NCI-H1417 treated with DMSO at 0.1 percent for 48 hours (cell line): ENCODE measurements at places on chromosomes 1 and 21.

DNA sequence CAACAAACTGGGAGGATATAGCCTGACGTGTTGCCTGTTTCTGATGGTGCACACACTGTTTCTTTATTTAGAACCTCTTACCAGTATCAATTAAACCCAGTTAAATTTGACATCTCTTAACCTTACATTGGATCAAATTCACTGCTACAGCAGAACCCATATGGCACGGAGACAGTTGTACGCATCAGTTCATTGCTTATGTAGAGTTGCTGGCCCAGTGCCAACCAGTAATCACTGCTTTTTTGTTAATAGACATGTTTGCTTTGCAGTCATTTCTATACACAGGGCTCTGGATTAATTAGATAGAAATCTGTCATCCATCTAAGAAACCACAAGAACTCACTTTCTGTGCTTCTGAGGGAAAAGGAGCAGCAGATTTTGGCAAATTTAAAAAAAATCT lies 154.0 kb downstream of the RWDD3 start:
- DNase-seq, result peak; percentile 90

DNA sequence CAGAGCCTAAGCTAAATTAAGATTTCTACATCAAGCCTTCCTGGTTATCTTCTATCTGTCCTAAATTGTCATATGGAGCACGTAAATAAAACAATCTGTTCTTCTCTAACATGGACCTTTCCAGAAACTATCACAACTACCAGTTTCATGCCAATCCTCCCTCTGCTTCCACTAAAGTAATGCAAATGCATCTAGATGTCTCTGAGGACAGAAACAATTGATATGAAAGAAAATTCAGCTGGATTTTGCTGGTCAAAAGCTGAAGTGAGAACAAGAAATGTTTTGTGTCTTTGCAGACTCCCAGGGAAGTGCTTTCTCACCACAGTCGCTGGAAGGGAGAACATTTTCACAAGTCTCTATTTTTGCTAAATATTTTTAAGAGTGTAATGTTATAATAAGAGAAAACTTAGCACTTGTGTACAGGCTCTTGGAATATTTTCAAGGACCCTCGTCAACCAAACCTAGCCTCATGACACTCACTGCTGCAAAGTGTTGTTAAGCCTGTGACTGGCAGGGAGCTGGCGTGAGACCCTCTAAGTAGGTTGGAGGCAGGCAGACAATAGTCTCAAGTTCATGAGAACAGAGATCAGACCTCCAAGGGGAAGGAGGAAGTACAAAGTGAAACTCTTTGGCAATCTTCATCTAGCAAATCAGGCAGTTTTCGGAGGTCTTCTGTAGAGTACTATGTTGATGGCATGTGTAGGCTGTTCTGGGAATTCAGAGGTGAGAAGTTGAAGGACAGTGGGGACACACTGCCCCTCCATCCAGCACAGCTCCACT lies 38.8 kb downstream of the DNASE2B start:
- no peak for DNase-seq

GRCh38 chr1:25615172-25615541 lies 1.4 kb upstream of the MAN1C1 start:
- no peak for DNase-seq

DNA sequence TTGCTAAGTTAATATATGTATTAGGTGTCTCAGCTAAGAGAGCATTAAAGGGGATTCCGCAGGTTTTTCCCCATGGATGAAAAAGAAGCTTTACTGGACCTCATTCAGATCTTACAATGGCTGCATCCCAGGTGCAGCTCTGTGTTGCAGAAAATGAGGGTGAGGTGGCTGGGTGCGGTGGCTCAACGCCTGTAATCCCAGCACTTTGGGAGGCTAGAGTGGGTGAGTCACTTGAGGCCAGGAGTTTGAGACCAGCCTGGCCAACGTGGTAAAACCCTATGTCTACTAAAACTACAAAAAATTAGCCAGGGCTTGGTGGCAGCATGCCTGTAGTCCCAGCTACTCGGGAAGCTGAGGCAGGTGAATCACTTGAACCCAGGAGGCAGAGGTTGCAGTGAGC lies 58.5 kb upstream of the MORC3 start:
- no peak for DNase-seq

GRCh38 chr1:9008236-9008635 lies 18.0 kb downstream of the SLC2A7 start:
- DNase-seq, result no peak

GRCh38 chr1:109762821-109763645 lies 690 bp downstream of the EPS8L3 start:
- no peak for DNase-seq

- DNase-seq, result no peak
Measured at GRCh38 chr1:228347181-228347580, 59.5 kb downstream of the TRIM11 start.

DNA sequence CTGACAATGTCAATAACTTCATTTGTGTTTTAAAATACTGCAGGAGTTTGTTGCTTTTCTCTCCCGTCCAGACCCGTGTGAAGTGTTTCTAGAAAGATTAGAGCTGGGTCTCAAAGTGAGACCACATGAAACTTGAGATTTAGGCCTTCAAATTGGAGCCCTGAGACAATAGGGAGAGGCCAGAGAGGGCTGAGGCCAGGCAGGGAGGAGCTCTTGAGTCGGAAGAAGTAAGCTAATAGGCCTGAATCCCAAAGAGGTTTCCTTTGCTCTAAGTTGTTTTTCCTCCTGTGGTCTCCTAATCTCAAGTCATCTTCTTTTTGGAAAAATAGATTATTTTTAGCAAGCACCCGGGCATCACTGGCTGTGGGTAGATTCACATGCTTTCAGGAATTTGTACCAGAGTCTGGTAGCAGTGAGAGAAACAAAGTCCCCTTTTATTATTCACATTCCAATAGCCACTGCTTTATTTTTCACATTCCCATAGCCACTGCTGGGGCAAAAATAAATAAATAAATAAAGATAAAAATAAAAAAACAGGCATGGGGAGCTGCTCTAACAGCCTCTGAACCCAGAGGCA lies 25.6 kb downstream of the CD244 start:
- DNase-seq, result no peak

DNA sequence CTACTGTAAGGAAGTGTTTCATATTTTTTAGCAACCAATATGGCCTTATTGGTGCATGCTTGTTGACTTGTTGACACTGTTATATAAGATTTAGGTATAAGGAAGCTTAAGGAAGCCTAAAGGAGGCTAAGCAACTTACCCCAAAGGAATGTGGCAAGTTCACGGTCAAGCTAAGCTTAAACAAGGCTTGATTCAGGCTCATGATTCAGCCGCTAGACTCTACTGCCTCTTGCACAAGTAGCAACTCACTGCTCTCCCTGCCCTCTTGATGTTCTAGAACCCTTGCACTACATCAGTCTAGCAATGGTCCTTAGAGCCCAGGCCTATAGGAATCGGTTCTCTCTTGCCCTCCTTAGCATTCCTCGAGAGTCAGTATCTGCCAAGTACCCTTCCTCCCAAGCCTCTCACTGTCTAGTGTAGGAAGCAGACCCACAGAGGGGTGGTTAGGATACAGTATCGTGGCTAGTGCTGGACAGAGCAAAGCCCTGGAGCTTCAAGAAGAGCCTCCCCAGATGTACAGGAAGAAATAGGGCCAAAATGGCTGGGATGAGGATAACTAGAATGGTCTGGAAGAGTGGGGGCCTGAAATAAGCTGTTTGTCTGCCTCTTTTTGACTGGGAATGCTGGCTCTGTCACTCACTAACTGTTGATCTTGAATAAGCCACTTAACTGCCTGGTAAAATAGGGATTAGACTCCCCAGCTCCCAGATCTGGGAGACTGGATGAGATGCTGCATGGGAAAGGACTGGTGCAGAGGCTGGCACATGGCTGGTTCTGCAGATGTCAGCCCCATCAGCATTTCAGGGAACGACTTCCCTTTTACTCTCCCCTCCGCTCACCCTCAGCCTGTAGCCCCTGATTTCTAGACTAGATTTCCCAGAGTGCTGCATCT lies 122.2 kb downstream of the NAV1 start:
- DNase-seq, result no peak

- no peak for DNase-seq
Measured at GRCh38 chr1:203662360-203662759, 35.7 kb downstream of the ATP2B4 start.

- no peak for DNase-seq
Measured at GRCh38 chr21:42498012-42498411, 2.0 kb upstream of the RSPH1 start.

- no peak for DNase-seq
Measured at GRCh38 chr1:214361636-214362035, 80.7 kb downstream of the SMYD2 start.

- DNase-seq, result no peak
Measured at GRCh38 chr1:238690415-238690814, 696.0 kb upstream of the CHRM3 start.

GRCh38 chr1:246599315-246599714 lies 33.1 kb downstream of the CNST start:
- no peak for DNase-seq

DNA sequence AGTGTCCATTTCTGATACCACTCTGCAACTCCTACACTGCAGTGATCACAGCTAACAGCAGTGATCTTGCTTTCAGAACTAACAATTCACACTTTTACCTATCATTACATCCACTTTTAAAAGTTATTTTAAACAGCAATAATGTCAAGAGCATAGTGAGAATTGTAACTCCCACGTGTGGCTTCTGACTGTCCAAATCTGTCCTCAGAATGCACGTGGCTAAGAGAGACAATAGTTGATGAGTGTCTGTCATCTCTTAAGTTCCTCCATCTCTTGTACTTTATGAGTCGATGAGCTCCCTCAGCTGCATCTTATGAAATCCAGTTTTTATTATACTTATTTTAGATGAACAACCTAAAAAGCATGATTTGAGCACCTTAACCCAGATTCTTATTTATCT lies 16.5 kb upstream of the CFHR5 start:
- no peak for DNase-seq

GRCh38 chr1:31183126-31183525 lies 56.6 kb downstream of the NKAIN1 start:
- no peak for DNase-seq

DNA sequence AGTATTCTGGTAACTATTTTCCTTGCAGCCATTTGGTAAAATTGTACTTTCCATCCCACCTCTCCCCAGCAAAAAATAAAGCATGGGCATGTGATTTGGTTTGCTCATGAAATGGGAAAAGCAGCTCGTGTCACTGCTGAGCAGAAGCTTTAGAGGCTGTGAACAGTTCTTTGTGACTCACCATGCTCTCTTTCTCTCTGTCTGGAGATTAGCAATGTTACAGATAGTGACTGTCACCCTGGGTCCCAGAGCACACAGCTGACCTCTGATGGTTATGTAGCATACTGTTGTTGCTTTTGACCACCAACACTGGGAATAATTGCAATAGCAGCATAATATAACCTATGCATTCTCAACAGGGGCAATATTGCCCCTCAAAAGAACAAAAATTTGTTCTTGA lies 70.6 kb downstream of the RGS2 start:
- DNase-seq, result no peak

GRCh38 chr1:4977701-4978100 lies 323.3 kb downstream of the AJAP1 start:
- DNase-seq, result no peak

- DNase-seq, result no peak
Measured at GRCh38 chr1:96565546-96565945, 156.0 kb upstream of the PTBP2 start.

- no peak for DNase-seq
Measured at GRCh38 chr21:14825514-14825974, 239.3 kb downstream of the NRIP1 start.

- peak; percentile 55 for DNase-seq
Measured at GRCh38 chr1:116664366-116664977, 3.1 kb downstream of the IGSF3 start.
